Astrocyte of the hippocampus (primary cell): ENCODE measurements at places on chromosomes 12 and 14.

GRCh38 chr14:29648045-29648444, 279.6 kb downstream of the PRKD1 start:
- DNase-seq, result no peak

- no peak for DNase-seq
Observed at GRCh38 chr12:106429043-106429552, 71.5 kb downstream of the POLR3B start.

- no peak for DNase-seq
Observed at GRCh38 chr14:80942191-80942600, 658 bp upstream of the CEP128 start.

DNA sequence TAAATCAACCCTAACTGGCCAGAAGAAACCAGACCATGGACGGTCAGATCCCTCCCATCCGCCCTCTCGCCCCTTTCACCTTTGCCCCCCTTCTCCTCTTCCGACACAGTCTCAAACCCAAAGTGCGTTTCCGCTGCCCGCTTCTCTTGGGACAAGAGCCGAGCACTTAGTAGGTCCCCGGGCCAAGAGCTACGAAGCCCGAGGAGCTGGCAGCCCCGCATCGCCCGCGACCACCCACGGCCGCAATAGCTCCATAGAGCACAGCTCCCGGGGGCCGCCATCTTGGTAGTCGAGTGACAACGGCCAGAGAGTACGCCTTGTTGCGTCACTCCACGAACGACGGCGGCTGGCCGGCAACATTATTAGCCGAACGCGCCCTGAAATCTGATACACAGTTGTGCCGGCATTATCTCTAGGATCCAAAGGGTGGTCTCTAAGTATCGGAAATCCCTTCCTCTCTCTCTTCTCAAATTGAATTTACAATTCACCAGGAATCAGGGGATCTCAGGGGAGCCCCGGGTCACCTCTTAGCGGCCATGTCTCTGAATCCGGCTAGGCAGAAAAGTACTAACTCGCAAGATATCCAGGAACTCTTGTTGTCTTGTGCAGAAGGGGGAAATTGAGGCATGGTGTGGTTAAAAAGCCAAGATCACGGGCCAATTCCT, at the start of gene COQ5:
TSS of gene COQ5 (minus strand) at position 298 of the 665 bp plus-strand sequence. CDS start at position 281, 17 bp downstream.
- DNase-seq, result peak; percentile 94

DNA sequence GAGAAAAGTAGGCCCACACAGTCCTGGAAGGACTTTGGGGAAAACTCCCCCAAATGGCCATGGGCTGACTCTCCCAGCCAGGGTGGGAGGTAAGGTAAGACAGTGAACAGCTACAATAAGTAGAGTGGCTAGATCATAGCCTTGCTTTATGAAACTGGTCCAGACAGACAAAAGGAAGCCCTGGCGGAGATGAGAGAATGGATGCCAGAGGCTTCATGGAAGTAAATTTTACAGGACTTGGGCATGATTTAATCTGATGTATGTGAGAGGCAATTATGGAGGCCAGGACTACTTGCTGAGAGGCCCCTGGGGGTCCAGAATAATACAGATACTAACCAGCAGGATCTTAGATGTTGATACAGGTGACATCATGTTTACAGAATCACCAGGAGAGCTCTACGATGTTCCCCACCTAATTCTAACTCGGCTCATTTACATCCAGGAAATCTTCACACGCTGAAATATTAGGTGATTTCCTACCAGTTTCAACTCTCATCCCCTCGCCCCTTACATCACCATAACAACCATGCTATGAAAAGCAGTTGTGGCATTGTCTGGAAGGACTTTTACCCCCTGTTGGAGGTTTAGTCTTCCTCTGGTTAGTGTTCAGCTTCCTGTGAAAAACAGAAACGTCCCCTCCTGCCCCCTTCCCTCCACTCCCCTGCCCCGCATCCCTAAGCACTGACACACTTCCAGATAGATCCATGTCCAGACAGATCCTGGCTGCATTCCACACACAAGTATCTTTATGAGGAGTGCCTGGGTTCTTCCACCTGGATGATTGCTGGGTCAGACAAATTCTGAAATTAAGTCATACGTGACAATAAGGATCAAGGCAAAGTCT, 39.5 kb upstream of the NT5DC3 start:
- peak; percentile 11 for DNase-seq

GRCh38 chr12:50505675-50506530, 1.1 kb downstream of the DIP2B start:
- DNase-seq, result peak; percentile 36

GRCh38 chr14:65131301-65131701, 29.0 kb upstream of the MAX start:
- peak; percentile 20 for DNase-seq

DNA sequence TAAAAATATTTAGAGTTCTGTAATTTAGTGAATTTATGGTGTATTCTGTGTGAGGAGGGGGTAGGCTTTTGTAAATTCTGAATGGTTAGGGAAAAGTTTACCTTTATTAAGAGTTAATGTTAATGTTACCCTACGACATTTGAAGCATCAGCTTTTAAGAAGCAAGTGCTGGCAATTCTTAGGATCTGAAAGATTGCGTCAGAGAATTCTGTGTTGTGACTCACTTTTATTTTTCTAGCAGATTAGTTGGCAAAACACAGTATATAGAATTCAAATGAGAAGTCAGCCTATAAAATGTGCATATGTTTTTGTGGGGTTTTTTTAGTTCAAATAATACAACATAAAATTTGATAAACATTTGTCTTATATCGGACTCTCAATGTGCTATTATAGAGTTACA, 97.6 kb downstream of the RAD52 start:
- DNase-seq, result peak; percentile 55

GRCh38 chr12:12527820-12528296, 34.8 kb downstream of the DUSP16 start:
- DNase-seq, result no peak
